M059J (cell line): ENCODE measurements at places on chromosomes 1 and 21. TPM values are rescaled to one million over a fixed set of nuclear protein-coding genes. Genes with fewer than 3 reads are reported as not detected.

SLAMF6 gene
- total RNA-seq, result not detected in 2 replicates

ADGRB2 gene
- total RNA-seq, result 8.3 and 16.7 TPM in 2 replicates

GJA5 gene
- 1.3 and 2.6 TPM in 2 replicates for total RNA-seq

GPR37L1 gene
- not detected in 2 replicates for total RNA-seq

INSRR gene
- total RNA-seq, result not detected in 2 replicates

CFAP107 gene
- not detected in 2 replicates for total RNA-seq

MXRA8 gene
- total RNA-seq, result 0.25 and 2.6 TPM in 2 replicates

CTSS gene
- 26.7 and 69.1 TPM in 2 replicates for total RNA-seq

LAX1 gene
- total RNA-seq, result not detected in 2 replicates

CFHR5 gene
- total RNA-seq, result not detected in 2 replicates

NPHP4 gene
- 5.4 and 7.8 TPM in 2 replicates for total RNA-seq

TRIM33 gene
- total RNA-seq, result 20.6 and 25.0 TPM in 2 replicates

CD84 gene
- total RNA-seq, result not detected in 2 replicates

TSPAN2 gene
- total RNA-seq, result 0.69 and 1.4 TPM in 2 replicates

LCE1A gene
- not detected in 2 replicates for total RNA-seq

OLFML2B gene
- total RNA-seq, result 21.1 and 28.4 TPM in 2 replicates

RORC gene
- 0.44 TPM in 1 of 2 replicates, not detected in the other for total RNA-seq

KCNJ9 gene
- total RNA-seq, result not detected in 2 replicates

NR5A2 gene
- 0.10 and 0.47 TPM in 2 replicates for total RNA-seq

VHLL gene
- not detected in 2 replicates for total RNA-seq

ESPN gene
- total RNA-seq, result 0.02 TPM in 1 of 2 replicates, not detected in the other

CD34 gene
- total RNA-seq, result 0.59 and 1.6 TPM in 2 replicates

CSRP1 gene
- 565 and 854 TPM in 2 replicates for total RNA-seq

SHC1 gene
- total RNA-seq, result 64.4 and 84.5 TPM in 2 replicates

DNAI4 gene
- total RNA-seq, result 4.3 and 5.9 TPM in 2 replicates

KIAA0040 gene
- 4.4 and 4.6 TPM in 2 replicates for total RNA-seq

MCOLN3 gene
- 2.1 and 4.3 TPM in 2 replicates for total RNA-seq

TEX38 gene
- not detected in 2 replicates for total RNA-seq

BRDT gene
- not detected in 2 replicates for total RNA-seq

IFNLR1 gene
- 1.9 and 2.3 TPM in 2 replicates for total RNA-seq

OPRD1 gene
- total RNA-seq, result not detected in 2 replicates

FAM72A gene
- 9.1 and 13.3 TPM in 2 replicates for total RNA-seq

RUNX3 gene
- 0.17 and 0.37 TPM in 2 replicates for total RNA-seq

SPATA21 gene
- total RNA-seq, result 0.02 TPM in 1 of 2 replicates, not detected in the other

EPHA2 gene
- 136 and 212 TPM in 2 replicates for total RNA-seq

RIMKLA gene
- total RNA-seq, result not detected in 2 replicates

OR2AK2 gene
- not detected in 2 replicates for total RNA-seq

FMOD gene
- total RNA-seq, result not detected in 2 replicates

PADI4 gene
- 0.49 and 2.3 TPM in 2 replicates for total RNA-seq

CLCNKA gene
- total RNA-seq, result 0.42 TPM in 1 of 2 replicates, not detected in the other

TRIM58 gene
- total RNA-seq, result not detected in 2 replicates

PADI3 gene
- 2.1 and 5.3 TPM in 2 replicates for total RNA-seq

LMOD1 gene
- total RNA-seq, result 4.7 and 6.0 TPM in 2 replicates

CCDC185 gene
- not detected in 2 replicates for total RNA-seq

S100A2 gene
- 14.4 and 19.6 TPM in 2 replicates for total RNA-seq

LCE1B gene
- not detected in 2 replicates for total RNA-seq

GPR25 gene
- total RNA-seq, result not detected in 2 replicates

OR2T2 gene
- total RNA-seq, result not detected in 2 replicates

PRELP gene
- total RNA-seq, result not detected in 2 replicates

IL19 gene
- total RNA-seq, result not detected in 2 replicates

SMPDL3B gene
- total RNA-seq, result 0.10 and 1.1 TPM in 2 replicates

CACNA1S gene
- total RNA-seq, result not detected in 2 replicates

CNKSR1 gene
- 0.49 TPM in 1 of 2 replicates, not detected in the other for total RNA-seq

NTRK1 gene
- not detected in 2 replicates for total RNA-seq

CYP4Z1 gene
- total RNA-seq, result not detected in 2 replicates
